ENCODE measurements at places on chromosomes 11 and 22.

DNA sequence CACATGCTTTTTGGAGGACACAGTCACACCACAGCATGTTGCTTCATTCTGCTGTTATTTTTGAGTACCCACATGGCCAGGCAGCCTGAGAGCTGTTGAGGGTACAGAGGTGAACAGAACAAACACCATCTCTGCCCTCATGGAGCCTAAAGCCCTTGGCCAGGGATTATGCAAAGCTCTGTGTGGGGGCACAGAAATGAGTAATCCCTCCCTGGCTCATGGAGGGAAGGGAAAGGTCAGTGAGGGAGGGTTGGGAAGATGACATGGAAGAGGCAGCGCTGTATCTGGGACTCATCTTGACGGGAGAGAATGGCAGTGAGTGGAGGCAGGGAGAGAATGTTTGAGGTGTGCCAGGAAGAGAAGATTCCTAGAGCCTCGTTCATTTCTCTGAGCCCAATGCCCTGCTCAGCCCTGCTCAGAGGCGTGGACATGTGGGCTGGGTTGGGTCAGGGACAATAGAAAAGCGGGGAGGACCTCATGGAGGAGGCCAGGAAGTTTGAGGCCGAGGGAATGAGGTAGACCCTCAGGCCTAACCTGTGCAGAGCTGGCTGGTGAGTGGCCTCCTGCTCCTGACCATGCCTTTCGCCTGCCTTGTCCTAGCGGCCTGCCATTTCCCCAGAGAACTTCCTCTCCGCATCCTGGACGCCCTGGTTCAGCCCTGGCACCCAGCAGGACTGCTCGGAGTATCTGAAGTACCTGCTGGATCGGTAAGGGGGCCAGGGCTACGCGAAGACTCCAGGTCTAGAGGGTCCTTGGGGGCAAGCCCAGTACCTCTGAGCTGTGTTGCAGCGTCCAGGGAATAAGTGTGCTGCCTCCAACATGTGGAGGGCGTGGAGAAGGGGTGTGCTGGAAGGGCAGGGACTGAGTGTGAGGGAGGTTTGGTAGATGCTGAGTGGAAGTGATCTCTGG, 19.8 kb downstream of the USP35 start:
- DNase-seq: no peak

DNA sequence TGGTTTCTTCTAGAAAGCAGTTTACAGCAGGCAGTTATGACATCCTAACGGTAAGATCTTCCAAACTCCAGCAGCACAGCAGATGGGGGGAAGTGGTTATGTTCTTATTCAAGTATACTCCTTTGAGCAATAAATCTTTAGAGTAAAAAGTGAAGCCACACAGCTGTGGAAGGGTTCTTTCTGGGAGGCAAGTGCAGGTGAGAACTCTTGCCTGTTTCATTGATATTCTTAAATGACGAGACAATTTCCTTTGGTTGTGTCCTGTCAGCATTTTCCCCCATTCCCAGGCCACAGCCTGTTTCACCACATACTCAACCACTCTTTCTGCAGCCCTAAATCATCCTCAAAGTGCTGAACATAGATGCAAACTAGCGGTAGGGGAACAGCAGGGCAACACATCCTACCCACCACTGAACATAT, 207.3 kb upstream of the MTNR1B start:
- no peak for DNase-seq

DNA sequence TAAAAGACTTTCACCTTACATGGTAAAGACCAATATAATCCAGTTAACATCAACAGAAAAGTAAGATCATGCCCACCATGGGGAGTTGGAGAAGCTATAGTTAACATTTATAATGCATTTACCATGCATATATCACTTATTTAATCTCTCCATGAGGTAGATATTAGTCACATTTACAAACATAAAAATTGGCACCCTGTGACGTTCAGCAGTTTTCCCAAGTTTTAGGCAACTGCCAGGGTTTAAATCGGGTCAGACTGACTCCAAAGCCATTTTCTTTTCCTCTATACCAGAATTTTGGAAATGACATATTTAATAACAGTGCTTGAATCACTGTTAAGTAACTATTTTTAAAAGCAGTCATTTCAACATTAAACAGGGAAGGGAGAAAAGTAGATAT, 266.3 kb downstream of the DDX10 start:
- DNase-seq: peak; percentile 55

DNA sequence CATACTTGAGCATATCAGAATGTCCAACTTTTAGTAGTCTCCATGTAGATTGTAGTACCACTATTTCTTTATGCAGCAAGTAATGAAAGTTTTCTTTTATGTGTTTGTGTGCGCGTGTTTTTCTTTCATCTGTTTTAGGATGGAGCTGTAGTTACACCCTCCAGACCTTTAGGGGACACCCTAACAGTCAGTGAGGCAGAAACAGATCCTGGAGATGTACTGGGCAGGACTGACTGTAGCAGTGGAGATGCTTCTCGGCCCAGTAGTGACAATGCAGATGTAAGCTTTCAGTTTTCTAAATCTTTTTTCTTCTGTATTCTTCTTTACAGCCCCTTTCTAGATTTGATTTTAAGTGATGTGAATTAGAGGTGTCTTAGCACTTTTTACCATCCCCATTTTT, 79.9 kb upstream of the GRIK4 start:
- peak; percentile 73 for DNase-seq

- no peak for DNase-seq
Observed at GRCh38 chr11:2204361-2205213, 33.0 kb upstream of the TH start.

DNA sequence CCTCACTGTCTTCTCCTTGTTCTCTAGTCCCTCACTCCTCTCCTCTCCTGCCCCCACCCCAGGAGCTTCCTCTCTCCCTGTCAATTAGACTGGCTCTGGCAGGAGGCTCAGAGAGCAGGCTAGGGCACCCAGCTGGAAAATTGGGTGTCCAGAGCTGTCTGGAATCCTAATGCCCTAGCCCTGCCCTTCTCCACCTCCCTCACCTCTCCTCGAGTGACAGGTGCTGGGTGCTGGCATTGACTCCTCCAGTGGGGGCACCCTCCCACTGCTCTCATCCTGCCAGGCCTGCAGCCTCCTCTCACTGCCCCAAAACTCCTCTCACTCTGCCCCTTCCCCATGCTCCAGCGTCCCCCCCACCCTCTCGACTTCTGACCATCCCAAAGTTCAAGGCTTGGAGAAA, 68.9 kb downstream of the CYTH4 start:
- DNase-seq: no peak

GRCh38 chr11:66976028-66976467, 944 bp downstream of the C11orf86 start:
- DNase-seq: peak; percentile 27

GRCh38 chr11:119236490-119236889, 30.4 kb downstream of the CBL start:
- peak; percentile 79 for DNase-seq

GRCh38 chr11:112748252-112748651, 213.0 kb upstream of the NCAM1 start:
- DNase-seq: no peak

GRCh38 chr11:15327786-15328231, 213.1 kb downstream of the INSC start:
- DNase-seq: peak; percentile 20

- DNase-seq: no peak
Observed at GRCh38 chr11:131858505-131858904, 488.1 kb downstream of the NTM start.

DNA sequence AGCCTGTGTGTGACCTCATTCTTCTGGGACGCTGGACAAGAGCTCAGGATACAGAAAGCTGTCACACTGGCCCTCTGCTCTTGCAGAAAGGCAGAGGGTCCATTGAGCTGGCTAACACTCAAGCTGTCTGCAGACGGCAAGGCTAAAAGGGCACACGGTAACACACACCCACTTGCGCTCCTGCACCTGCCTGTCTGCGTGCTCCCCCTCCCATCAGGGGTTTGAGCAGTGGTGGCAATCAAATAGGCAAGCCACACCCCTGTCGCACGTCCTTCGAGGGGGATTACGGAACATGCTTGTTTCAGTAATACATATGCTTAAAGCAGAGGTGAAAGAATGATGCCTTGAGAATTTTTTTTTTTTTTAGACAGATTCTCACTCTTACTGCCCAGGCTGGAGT, 7.1 kb upstream of the QSER1 start:
- DNase-seq: no peak

DNA sequence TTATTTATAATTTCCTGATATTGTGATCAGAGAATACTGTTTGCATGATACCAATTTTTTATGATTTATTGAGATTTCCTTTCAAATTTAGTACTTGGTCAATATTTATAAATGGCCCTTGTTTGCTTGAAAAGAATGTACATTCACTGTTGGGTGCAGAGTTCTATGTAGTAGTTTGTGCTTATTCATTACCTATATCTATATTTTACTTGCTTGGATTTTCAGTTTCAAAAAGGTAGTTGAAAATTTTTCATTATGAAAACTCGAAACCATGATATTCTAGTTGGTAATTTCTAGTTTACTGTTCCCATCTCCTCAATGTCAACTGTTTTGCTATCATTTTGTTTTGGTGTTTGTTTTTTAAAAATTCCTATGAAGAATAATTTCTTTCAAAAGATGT, 155.7 kb downstream of the AASDHPPT start:
- DNase-seq: no peak

DNA sequence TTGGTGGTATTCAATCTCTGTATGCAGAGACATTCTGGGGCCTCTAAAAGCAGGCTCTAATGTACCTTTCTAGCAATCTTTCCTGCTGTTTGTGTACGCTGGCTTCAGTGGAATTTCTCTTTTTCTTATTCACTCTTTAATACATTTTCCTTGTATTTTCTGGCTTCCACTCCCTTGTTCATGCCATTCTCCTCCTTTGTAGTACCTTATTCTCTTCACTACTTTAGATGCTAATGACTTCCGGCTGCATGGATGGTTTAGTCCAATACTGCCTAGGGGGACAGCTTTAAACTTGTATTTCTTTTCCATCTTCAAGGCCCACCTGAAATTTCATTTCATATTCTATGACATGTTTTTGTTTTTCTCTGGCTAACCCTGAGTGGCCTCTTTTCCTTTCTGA, 40.2 kb downstream of the DDX10 start:
- no peak for DNase-seq

GRCh38 chr11:92642177-92642931, 327.1 kb upstream of the MTNR1B start:
- peak; percentile 44 for DNase-seq

DNA sequence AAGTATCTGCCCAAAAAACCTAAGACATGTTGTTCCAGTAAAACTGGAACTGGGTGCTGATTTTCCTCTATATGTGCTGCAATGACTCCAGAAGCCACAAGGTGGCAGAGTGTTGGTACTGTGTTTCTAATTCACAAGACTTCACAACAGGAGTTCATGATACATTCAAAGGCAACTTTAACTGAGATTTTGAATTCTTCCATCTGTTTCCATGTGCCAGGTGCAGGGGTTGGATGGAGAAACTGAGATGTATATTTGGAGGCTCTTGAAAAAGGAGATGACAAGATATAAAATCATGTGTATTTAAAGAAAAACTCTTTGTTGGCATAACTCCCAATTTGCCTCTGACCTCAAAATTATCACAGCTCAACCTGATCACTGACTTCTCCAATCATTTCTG, 1098.6 kb upstream of the CCDC90B start:
- peak; percentile 50 for DNase-seq

- DNase-seq: no peak
Observed at GRCh38 chr11:47510209-47510608, 42.7 kb downstream of the CELF1 start.

DNA sequence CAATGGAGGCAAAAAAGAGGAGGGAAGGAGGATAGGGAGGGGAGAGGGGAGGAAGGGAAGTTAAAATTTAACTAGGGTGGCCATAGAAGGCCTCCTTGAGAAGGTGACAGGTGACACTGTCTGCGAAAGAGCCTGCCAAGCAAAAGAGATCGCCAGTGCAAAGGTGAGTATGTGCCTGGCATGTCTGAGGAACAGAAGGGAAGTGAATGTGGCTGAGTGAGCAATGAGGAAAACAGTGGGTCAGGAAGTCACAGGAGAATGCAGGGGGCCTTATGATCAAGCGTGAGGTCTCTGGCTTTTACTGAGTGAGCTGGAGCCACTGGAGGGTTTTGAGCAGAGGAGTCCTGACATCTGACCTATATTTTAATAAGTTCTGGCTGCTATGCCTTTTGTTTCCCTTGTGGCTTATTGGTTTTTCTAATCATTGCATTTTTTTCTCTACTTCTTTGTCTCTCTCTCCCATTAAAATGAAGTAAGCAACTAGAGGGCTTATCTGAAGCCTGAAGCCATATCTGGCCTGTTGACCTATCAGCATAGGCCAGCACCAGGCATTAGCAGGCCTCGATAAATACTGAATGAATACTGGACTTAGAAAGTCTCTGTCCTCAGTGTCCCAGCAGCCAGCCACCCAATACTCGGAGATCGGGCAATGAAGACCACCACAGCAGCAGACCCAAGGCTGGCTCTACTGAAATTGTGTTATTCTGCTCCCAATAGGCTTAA, 5.6 kb downstream of the AP1B1 start:
- DNase-seq: no peak

DNA sequence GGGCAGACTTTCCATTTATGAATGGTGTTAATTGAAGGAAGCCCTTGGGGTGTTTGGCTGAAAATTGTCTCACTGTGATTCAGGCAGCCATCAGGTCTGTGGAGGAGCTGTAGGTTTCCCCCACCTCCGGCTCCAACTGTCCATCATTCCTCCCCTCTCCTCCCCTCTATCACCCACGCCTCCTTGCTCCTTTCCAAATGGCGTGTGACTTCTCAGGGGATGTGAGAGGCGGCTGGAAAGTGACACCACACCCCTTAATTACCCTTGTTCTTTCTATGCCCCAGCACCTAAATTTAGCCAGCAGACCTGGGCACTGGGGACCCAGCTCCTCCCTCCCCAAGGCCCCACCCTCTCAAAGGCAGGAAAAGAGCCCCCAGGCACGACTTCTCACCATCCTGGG, 38.1 kb upstream of the SYT7 start:
- DNase-seq: no peak
